ENCODE measurements at places on chromosomes 1 and 21.
A peak's percentile ranks its signal among the peaks of the same experiment; 100 is the strongest.

- DNase-seq: no peak
These were observed 40.0 kb downstream of the ZNF678 start for GRCh38 chr1:227603327-227603726.

- DNase-seq: peak; percentile 93
These were observed at the start of gene AHDC1 for GRCh38 chr1:27603681-27604578. AHDC1 (minus strand) TSS chr1:27604144; CDS start chr1:27552115, 52,029 bp downstream.

DNA sequence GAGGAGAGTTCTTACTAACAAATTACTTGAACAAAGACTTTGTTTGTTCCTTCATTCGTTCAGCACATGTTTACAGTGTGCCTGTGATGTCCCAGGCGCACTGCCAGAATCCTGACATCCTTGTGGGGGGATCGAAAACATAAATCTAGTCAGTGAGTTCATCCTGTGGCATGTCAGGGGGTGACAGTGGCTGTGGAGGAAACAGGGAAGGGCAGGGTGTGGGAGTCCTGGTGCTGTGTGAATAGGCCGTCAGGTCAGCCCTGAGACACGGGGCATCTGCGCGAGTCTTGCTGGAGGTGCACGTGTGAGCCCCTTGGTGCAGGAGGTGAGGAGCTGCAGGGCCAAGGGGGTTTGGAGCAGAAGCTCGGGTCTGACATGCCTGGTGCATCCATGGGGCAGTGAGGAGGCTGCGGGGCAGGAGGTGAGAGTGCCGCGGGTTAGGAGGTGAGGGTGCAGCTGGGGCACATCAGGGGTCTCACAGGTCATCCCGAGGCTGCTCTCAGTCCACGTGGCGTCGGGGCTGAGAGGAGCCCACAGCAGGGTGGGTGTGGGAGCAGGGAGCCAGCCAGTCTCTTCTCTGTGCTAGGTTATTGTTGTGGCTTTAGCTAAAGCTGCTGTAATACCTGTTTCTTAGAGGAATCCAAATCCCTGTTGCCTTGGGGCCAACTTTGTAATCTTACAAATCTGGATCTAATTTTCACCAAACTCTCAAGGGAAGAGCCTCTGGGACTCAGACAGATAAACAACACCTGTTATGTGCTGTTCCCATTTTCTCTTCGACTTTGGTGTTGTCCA lies 93.4 kb downstream of the PCBP3 start:
- no peak for DNase-seq

- DNase-seq: no peak
These were observed 197.4 kb downstream of the LTN1 start for GRCh38 chr21:28795251-28795650.

GRCh38 chr21:43734928-43735229 lies 15.9 kb downstream of the PDXK start:
- DNase-seq: peak; percentile 79

- DNase-seq: no peak
These were observed 39.9 kb downstream of the F5 start for GRCh38 chr1:169546087-169546995.

- no peak for DNase-seq
These were observed 136.1 kb downstream of the DISP1 start for GRCh38 chr1:222950892-222951291.

- DNase-seq: no peak
These were observed 3.8 kb downstream of the NCDN start for GRCh38 chr1:35561297-35561971.

DNA sequence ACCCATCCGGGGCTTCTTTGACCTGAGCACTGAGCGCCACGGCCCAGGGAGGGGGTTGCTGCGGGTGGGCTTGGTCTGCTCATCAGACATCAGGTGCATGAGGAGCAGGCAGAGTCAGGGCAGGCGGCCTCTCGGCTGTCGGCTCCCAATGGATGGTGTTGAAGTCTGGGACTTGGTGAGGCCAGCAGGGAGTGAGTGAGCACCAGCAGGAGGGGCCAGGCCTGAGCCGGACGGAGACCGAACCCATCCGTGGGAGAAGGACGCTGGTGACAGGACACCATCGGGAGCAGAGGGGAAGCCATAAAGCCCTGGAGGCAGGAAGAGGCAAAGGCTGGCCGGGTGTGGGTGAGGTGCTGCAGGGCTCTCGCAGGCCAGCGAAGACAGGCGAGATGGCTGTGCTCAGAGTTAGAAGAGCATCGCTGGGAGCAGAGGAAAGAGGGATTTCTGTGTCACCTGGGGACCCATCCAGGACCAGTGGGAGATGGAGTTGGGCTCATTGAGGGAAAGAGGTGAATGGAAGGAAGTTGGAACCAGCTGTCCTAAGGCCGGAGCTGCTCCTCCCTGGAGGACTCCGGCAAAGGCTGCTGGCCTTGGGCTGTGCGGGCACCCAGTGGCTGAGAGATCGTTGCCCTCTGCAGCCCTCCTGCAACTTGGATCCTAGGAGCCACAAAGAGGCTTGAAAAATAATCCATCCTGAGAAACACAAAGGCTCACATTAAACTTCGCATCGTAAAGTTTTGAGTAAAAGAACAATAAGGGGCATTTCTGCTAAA lies 49.9 kb downstream of the PDE9A start:
- no peak for DNase-seq

DNA sequence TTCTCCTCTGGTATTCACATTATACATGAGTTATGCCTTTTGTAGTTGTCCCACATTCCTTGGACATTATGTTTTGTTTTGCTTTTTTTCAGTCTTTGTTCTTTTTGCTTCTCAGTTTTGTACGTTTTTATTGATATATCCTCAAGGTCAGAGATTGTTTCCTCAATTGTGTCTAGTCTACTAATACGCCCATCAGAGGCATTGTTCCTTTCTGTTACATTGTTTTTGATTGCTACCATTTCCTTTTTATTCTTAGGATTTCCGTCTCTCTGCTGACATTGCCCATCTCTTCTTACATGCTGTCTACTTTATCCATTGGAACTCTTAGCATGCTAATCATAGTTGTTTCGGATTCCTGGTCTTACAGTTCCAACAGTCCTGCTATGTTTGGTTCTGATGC lies 27.8 kb upstream of the MPC2 start:
- DNase-seq: no peak

DNA sequence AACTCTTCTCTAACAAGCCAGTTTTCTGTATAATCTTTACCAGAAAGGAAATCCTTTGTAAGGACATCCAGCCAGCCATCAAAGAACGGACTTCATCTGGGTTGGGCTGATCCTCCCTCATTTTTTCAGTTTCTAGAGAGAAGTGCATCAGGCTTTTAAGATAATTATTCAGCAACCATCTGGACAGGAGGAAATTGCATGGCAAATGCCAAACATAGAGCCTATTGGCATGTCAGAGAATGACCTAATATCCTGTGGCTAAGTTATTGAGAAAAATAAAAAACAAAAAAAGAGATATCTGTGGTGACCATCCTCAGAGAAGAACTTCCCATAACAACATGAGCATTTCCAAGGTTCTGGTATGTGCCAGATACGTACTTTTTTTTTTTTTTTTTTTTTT lies 74.9 kb upstream of the BEND5 start:
- no peak for DNase-seq

DNA sequence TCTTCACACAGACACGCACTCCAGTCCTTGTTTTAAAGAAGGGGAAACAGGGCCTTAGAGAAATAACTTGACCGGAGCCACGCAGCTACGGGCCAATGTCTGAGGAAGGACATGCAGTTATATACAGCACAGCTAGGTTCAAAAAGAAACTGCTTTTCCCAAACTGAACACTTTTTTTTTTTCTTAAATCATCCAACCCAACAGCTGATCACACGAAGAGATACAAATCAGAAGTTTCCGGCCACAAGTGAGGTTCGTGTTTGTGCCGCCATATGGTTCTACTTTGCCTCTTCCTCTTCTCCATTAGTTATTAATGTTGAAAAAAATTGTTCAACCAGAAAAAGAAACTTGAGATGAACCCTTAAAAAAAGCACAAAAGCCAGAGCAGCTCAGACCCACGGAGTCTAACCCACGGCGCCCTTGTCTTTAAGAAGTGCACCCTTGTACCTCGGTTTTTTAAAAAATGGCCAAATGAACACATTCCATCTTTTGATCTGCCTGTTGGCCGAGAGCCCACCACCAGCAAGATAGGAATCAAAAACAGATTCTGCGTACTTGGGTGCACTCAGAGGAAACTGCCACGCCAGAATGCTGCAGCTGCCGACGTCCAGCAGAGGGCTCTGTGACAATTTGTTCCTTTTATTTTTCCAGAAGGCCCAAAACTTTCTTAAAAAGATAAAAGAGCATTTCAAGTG lies 78.9 kb downstream of the SLC66A1 start:
- DNase-seq: peak; percentile 73

DNA sequence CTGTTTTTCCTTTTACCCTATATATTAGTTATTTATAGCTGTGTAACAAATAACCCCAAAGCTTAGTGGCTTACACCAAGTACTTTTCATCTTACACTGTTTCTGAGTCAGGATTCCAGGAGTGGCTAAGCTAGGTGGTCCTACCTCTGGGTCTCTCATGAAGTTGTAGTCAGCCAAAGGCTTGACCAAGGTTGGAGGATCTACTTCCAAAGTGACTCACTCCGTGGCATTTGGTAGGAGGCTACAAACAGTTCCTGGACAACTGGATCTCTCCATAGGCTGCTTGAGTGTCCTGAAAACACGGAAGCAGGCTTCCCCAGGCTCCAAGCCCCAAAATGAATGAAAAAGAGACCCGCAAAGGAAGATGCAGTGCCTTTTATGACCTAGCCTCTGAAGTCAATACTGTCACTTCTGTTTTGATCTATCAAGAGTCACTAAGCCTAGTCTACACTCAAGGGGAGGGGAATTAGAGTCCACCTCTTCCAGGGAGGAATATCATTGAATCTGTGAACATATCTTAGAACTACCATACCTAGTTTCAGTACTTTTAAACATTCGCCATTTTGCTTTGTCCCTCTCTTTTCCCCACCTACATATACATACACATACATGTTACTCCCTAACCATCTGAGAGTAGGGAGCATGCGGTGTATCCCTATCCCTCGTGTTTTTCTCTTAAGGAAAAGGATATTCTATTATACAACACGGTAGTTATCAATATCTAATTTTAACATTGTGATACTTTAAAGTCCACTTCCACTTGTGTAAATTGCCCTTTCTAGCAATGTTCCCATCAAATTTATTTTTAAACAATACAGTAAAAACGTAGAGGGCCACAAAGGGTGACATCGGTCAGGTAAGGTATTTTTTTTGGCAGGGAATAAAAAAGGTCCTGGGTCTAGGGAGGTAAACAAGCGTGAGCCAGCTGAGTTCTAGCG lies 67.2 kb downstream of the SLC35A3 start:
- no peak for DNase-seq
